Lung (tissue), 17 donors: ENCODE measurements at places on chromosomes 11 and 22. TPM values are rescaled to one million over a fixed set of nuclear protein-coding genes. Genes with fewer than 3 reads are reported as not detected.

Gene ALDH3B2
- polyA plus RNA-seq: 2.6 TPM

Gene SAA1
- polyA plus RNA-seq: 2,589 TPM

Gene TRIM22
- 59.0 TPM for polyA plus RNA-seq

Gene PLA2G3
- polyA plus RNA-seq: 5.7 TPM

Gene RAPSN
- polyA plus RNA-seq: 0.38 TPM

Gene TOMT
- not detected for polyA plus RNA-seq

Gene CCDC87
- 0.15 TPM for polyA plus RNA-seq

Gene CHRNA10
- polyA plus RNA-seq: 1.5 TPM

Gene PANX2
- 3.0 TPM for polyA plus RNA-seq

Gene TMEM45B
- 17.0 TPM for polyA plus RNA-seq

Gene SC5D
- 29.4 TPM for polyA plus RNA-seq
